ENCODE measurements at places on chromosomes 2 and 18.
A peak's percentile ranks its signal among the peaks of the same experiment; 100 is the strongest.

- peak; percentile 68 for DNase-seq
Measured at GRCh38 chr2:20868377-20868776, 45.5 kb upstream of the LDAH start.

DNA sequence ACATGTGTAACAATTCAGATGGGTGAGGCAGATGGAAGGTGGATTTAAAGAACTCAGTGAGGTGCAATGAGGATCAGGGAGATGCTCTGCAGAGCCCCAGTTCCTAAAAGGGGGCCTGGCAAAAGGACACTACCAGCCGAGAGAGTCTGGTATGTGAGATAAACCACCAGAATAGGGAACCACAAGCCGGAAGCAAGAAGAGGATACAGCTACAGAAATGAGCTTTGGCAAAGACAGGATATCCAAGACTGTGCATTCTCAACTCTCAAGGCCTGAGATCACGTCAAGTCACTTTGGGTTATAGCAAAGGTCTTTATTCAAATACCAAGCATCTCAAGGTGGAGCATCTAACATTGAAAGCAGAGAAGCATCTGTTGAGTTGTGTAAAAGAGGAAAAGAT is 293.5 kb downstream of the ARHGAP15 start:
- no peak for DNase-seq

DNA sequence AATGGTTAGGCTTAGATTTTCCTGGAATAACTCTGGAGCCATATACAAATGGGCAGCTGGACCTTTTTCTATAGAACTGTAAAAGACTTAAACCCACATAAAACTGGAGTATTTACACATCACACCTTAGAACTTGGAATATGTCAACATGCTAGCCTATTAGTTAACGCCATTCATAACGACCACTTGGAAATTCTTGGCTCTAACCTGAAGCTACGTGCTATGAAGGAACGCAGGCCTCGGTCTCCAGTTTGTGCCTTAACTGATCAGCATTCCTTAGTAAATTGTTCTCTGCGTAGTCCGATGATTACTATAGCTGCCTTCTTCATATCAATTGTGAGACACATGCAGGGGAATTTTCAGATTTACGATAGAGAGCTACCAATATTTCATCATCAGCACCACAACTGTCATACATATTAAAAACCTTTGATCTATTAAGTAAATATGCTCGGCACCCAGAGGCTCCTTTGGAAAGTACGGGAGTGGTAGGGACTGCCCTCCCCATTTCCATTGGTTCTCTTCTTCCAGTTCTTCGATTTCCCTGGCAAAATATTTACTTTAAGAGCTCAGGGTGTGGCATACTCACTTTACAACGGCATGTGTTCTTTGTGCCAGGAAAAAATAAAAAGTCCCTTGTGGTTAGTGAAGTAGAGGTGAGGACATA is 17.5 kb upstream of the CCL20 start:
- no peak for DNase-seq

- DNase-seq, result no peak
Measured at GRCh38 chr2:16169381-16169960, 229.1 kb downstream of the MYCN start.

- no peak for DNase-seq
Measured at GRCh38 chr2:219368690-219369191, 19.0 kb downstream of the DNPEP start.

DNA sequence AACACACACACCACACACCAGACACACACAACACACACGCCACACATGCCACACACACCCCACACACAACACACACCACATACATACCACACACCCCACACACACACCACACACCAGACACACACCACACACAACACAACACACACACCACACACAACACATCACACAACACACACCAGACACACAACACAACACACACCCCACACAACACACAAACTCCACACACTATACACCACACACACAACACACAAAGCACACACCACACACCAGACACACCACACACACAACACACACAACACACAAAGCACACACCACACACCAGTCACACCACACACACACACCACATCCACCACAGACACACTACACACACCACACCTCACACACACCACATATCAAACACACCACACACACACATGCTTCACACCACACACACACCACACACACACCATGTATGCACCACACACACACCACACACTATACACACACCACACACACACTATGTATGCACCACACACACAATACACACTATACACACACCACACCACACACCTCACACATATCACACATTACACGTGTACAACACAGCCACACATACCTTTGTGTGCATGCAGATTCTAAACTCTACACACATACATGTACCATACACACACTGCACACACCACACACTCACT is 72.2 kb downstream of the TMEM18 start:
- no peak for DNase-seq

DNA sequence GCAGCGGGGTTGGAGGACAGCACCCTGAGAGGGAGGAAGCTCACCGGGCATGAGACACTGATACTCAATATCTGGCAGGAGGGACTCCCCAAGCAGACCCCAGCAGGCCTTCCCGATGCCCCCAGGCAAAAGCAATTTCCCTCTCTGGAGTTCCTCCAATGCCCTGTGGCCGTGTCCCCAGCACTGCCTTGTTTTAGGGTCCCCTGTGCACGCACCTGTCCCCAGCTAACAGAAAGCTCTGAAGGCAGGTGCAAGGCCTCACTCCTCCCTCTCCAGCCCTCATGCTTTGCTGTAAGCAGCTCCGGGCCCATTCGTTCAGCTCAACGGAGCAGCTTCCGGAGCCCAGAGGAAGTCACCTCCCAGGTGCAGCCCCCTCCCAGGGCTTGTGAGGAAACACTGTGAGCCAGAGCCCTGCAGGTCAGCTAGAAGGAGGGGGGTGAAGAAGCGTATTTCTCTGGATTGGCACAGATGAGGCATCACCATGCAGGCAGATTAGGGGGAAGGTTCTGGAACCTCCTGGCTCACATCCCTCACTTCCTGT is 50.3 kb upstream of the ID2 start:
- DNase-seq, result no peak

- no peak for DNase-seq
Measured at GRCh38 chr18:6878556-6879297, 149.2 kb downstream of the ARHGAP28 start.

GRCh38 chr18:70158992-70159717 is 46.3 kb downstream of the RTTN start:
- no peak for DNase-seq

GRCh38 chr18:916562-916961 is 11.9 kb downstream of the ADCYAP1 start:
- DNase-seq, result no peak

- no peak for DNase-seq
Measured at GRCh38 chr2:217535957-217536708, 466.7 kb downstream of the TNS1 start.

GRCh38 chr2:187576906-187577305 is 22.7 kb upstream of the TFPI start:
- DNase-seq, result no peak

DNA sequence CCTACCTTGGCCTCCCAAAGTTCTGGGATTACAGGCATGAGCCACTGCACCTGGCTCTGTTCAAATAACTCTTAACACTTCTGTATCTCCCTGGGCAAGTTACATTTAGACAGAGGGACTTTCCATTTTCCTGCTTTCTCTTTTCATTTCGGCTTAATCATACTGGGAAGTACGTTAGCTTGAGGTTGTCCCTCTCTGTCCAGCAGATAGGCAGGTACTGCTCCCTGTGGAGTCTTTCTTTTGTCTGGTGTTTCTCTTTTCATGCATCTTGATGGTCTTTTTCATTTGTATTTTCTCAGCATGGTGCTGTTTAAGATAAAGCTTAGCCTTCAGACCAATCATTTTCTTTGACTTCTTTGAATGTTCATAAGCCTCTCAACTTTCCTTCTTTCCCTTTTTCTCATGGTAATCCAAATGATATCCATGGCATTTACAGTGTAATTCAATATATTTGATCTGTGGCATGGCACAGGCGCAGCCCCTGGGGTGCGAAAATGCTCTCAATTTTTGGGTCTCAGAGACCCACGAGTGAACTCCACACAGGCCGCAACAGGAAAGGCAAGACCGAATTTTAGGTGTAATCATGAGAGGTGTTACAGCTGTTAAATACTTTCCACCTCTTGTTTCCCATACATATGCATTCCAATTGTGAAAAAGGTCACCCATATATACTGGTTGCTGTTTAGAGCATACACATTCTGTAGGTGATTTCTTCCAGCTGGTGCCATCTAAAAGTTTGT is 99.9 kb upstream of the MYO3B start:
- no peak for DNase-seq

DNA sequence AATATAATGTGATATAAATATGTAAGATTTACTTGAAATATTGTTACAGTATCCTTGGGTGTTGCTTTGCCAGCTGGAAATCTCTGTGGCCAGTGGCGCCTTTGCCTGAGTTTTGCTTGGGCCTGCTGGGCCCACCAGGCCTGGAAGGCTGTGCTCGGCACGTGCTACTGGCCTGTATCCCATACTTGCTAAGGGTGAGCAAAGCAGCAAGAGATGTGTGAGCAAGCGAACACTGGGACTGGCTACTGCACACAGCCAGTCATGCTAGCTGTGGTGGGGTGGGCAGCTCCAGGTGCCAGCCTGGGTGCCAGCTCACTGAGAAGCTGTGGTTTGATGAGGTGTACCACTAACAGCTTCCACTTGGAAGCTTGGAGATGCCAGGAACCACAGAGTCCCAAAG is 299.1 kb upstream of the GALNT5 start:
- DNase-seq, result no peak

- no peak for DNase-seq
Measured at GRCh38 chr18:75500545-75500944, 73.0 kb upstream of the SMIM21 start.

DNA sequence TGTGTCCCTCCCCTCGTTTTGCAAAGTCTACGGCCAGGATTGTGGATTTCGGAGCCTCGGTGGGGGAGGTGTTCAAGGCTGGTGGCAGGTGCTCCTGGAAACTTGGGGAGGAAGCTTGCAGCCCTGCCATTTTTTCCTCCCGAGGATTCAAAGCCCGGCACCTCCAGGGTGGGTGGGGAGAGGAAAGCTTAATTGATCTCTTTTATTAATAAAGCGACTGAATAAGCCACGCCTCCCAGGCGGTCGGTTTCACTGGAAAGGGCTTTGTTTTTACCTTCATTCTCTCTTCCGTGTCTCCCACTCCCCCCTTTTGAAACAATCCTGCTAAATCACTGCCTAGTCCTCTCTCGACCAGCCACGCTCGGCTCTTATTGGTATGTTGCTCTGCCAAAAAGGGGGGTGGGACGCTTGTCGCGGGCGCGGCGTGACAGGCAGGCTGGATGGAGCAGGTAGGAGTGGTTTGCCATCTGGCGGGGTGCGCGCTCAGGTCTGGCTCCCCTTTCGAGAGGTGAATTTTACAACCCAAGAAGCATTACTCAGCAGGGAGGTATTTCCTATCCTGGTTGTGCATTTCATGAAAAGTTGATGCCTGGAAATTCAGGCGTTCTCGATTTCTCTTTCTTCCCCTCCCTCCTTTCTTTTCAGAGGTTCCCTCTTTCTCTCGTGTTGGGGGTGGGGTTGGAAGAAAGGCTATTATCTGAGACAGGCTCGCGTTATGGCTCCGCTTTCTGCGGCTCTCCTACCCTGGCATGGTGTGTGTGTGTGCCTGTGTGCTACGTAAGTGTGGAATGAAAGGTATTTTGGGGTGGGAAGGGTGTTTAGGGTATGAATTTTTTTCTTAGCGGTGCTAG is 1.4 kb downstream of the NEDD4L start:
- DNase-seq, result peak; percentile 35

- DNase-seq, result no peak
Measured at GRCh38 chr18:71011389-71011788, 722.5 kb downstream of the SOCS6 start.

- no peak for DNase-seq
Measured at GRCh38 chr18:36887114-36887513, 58.2 kb downstream of the KIAA1328 start.

- no peak for DNase-seq
Measured at GRCh38 chr2:163625632-163626031, 110.2 kb downstream of the FIGN start.

- no peak for DNase-seq
Measured at GRCh38 chr18:64275593-64276300, 126.9 kb upstream of the LINC00305 start.

- no peak for DNase-seq
Measured at GRCh38 chr2:18445433-18446320, 114.8 kb downstream of the RDH14 start.

- no peak for DNase-seq
Measured at GRCh38 chr2:157501026-157501425, 57.1 kb upstream of the CYTIP start.

DNA sequence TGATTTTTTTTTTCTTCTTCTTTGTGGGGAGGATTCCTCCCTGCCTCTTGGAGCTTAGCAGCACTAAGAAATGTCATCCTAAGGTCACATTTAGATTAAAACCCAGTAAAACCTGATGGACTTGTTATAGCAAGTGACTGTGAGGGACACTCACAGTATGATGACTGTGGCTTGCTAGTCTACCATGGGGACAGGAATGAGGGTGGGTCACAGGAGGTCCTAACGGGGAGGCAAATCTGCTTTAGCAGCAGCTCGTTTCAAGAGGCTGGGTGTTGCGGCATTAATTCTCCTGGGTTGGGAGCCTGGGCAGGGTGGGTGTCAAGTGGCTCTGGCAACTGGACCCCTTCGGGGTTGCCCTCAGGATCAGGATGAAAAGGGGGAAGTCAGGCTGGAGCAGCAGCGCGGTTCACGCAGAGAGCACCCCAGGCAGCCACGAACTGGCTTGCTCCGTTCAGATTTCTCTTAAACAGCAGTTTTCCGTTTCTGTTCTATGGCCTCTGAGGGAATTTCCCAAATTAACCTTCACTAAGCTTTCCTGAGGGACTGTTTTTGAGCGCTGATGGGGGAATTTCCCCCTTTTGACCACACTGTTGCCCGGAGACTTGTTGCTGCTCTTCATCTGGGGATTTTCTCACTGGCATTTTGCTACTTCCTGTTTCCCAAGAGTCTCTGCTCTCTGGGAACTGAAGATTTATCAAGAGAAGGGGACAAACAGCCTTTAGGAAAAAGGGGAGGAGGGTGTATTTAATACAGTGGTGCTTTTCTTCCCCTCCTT is 59.8 kb upstream of the PELI1 start:
- peak; percentile 52 for DNase-seq

GRCh38 chr2:70785137-70785911 is 5.1 kb downstream of the FIGLA start:
- DNase-seq, result no peak

Data from activated naive CD4-positive, alpha-beta T cell treated with Interleukin-2 at 50 U/mL for 16 hours (primary cell).